GM12864 (cell line): ENCODE measurements at places on chromosomes 1 and 21.

DNA sequence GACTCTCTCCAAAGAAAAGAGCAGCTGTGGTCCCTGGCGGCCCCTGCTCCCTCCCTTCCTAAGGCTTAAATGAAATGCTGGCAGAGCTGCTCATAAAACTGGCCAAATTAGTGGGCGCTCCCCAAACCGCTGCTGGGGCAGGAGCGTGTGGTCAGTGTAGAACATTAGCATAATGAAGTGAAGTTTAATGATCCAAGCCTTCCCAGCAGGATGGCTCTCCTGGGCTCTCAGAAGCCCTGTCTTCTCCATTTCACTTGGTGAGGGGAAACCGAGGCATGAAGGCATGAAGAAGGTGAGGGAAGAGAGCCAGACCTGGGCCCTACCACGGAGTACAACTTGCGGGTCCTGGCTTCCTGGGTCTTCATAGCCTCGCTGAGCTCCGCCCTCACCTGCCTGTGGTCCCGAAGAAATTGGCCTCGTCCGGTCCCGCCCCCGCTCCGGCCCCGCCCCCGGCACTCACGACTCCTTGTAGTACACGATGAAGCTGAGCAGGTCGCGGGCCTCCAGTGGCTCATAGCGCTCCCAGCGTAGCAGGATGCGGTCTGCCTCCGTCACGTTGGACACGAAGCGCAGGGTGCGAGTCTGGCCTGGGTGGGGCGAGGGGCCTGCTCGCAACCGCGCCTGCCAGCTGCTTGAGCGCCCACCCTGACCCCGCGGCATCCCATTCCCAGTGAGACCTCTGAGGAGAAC lies 10.3 kb downstream of the INSRR start:
- DNase-seq, result no peak

DNA sequence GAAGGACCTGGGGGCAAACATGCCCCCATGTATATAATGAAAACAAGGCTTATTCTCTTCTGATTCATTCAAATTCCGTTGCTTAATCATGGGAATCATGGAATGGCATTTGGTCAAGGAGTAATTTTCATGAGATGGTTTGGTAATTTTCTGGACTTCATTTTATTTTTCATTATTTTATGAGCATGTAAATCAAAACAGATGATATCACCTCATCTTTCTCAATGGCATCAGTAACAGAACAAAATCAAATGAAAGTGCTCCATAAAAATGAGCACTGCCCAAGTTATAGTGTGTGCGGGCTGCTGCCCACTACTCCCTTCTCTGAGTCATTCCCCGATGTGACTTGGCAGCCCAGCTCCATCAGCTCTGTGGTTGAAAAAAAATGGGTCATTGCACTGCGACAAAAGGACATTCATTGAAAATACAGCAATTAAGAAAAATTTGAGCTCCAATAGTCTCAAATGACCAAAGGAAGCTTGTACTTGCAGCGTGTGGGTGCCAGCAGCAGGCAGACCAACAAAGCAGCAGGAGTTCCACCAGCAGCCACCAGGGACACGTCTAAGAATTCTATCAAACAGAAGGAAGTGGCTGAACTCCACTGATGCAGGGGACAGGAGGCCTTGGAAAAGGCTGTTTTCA lies 84.3 kb upstream of the VAV3 start:
- no peak for DNase-seq

GRCh38 chr1:116326486-116326885 lies 46.6 kb upstream of the ATP1A1 start:
- no peak for DNase-seq

DNA sequence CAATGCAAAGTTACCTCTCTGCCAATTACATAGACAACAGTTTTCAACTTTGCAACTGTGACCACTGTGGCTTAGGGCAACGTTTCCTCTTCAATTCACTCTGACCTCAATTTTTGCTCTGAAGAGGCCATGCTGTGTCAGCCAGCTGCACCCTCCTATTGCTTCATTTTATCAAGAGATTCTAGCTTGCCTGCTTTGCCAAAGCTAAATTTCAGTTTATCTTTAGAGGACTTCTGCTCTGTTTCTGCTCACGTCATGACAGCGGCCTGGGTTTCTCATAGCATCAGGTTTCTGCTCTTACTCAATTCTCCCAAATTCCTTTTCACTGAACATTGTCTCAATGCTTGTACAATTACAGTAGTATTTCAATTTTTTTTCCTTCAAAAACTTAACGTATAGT lies 154.6 kb downstream of the PLA2G4A start:
- no peak for DNase-seq

DNA sequence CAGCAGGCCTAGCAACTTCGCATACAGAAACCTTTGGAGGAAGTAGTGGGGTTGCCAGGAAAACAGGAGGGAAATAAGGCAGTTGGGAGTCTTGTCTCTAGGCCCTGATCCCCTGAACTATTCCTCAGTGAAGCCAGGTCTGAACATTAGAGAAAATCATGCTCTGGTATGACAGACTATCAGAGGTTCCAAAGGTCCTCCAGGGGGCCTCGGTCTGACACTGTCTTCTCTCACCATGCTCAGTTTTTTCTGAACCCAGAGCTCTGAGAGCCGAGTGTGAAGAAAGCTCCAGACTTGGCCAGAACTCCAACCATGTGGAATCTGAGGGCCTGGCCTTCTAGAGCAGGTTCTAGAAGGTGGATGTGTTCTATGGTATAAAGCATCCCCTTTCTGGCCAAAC lies 4.0 kb downstream of the TOMM40L start:
- no peak for DNase-seq

- no peak for DNase-seq
Observed at GRCh38 chr1:162349635-162350330, 26.9 kb downstream of the SPATA46 start.

GRCh38 chr1:211371406-211372105 lies 44.9 kb downstream of the TRAF5 start:
- DNase-seq, result no peak

DNA sequence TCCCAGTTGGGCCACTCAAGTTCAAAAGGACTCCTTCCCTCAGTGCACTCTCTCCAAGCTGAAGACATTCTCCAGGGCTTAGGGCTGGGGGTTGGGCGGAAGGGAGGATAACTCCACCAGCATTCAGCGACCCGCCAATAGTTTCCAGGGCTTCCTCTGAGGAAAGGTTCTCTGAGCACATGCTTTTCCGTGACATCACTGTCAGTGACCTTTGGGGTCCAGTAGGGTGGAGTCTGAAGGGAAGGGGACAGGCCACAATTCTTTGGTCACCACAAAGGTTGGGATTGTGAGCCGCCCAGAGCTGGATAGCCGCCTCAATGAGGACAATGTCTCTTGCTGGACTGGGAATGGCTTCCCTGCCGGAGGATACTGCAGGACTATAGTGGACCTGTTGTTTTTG lies 22.8 kb upstream of the RXRG start:
- no peak for DNase-seq

GRCh38 chr1:210827481-210827880 lies 306.5 kb downstream of the KCNH1 start:
- DNase-seq, result no peak

DNA sequence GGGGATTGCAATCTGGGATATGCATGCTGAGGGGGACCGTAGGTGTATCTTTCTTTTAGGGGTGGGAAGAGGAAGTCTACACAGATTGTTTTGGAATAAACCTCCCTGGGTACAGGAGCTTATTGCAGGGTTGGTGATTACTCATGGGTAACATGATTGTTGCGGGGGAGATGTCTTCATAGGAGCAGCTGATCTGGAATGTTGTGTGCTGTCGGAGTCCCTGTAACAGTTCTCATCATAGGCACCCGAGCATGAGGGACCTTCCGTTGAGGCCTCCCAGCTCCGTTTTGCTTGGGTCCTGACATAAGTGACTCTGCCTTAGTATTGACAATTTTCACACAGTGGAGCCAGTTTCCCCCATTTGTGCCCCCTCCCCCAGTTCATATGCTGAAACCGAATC lies 4.2 kb upstream of the PRXL2B start:
- DNase-seq, result no peak

GRCh38 chr1:183859119-183859518 lies 54.2 kb downstream of the RGL1 start:
- no peak for DNase-seq

- DNase-seq, result no peak
Observed at GRCh38 chr1:67721650-67722291, 36.8 kb downstream of the GADD45A start.

GRCh38 chr21:35933466-35933865 lies 126.9 kb downstream of the SETD4 start:
- no peak for DNase-seq

DNA sequence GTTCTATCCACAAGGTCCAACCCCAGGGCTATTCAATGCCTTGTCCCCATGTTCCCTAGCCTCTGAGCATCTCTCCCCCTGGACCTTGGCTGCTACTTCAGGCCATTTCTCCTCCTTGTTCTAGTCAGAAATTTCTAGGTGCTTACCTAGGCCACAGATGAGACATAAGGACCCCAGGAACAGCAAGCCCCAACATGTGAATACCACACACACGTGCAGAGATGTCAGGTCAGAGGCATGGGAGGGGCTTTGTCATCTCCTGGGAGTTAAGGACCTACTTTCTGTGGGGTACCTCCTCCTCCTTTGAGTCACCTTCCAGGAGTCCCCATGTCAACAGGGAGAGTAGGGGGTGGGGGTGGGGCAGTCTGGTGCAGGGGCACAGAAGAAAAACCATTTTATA lies 7.1 kb upstream of the RGS16 start:
- DNase-seq, result no peak

DNA sequence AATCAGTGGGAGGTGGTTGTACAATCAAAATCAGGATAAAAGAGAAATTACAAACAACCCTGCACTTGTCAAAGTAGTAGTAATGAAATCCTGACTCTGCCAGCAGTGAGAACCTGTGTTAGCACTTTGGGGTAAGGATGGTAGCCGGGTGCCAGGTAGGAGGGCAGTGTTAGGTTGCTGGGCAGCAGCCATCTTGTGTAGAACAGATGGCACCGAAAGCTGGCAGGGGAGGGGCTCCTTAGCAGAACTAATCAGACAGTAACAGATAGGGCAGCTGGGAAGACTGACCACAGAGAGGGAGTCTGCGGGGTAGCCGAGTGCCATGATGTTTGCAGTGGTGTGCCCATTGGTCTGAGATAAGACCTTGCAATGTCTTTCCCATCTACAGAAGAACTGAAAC lies 137.3 kb downstream of the SDCCAG8 start:
- DNase-seq, result no peak

- DNase-seq, result no peak
Observed at GRCh38 chr21:36852864-36853263, 113.6 kb downstream of the HLCS start.

- no peak for DNase-seq
Observed at GRCh38 chr1:207124389-207124788, 20.4 kb downstream of the C4BPA start.

DNA sequence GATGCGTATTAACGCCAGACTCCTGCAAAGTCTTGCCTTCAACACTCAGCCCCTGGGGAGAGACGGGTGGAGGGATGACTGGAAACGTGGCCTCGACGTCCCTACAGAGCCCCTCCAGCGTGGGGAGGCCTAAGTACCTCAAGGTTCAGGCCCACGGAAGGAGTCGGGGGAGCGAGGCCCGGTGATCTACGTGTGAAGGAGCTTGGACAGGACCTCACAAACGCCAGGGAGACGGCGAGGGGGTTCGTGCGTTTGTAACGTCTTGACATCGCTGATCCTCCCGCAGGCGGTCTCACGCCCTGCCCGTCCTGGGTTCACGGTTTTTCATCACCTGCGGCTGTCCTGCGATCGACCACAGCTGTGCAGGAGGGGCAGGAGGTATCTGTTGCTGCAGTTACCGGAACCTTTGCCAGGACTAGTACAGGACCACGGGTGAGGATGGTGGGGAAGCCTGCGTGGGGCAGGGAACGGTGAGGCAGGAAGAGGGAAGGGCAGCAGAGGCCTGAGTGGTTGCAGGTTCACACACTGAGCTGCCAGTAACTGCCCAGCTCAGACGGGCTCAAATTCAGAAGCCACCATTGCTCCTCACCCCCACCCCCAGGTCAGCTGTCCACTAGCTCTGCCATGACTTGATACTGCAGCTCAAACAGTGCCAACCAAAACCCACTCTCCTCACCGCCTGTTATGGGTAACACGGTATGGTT lies 889 bp upstream of the CCNL2 start:
- no peak for DNase-seq

DNA sequence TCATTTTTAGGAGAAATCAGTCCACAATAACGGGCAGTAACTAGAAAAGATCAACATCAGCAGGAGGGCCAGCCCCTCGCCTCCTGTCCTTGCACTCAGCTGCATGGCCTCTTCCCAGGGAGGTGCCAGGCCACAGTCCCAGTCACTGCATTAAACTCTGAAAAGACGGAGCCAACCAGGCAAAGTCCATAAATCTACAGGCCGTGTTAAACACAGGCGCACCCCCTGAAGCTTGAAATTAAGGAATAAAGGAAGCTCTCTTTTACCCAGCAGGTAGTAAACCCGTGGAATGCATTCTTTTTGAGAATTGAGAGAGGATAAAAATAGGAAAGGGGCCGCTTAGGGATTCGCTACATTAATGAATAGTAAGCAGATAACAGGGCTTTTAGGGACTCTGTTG lies 18.4 kb downstream of the H6PD start:
- DNase-seq, result no peak

- no peak for DNase-seq
Observed at GRCh38 chr1:1406101-1406820, 832 bp downstream of the MRPL20 start.

DNA sequence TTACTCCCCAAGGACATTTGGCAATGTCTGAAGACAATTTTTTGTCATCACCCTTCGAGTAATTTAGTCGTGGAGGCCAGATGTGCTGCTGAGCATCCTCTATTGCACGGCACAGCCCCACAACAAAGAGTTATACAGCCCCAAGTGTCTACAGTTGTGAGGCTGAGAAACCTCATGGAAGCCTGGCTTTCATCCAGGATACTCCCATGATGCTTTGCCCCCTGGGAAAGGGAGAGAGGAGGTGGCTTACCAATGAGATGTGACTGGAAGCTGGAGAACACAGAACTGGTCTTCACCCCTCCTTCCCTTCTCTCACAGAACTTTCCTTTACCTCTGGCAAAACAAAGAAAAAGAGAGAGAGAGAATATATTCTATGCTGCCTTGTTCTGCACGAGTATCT lies 150.9 kb upstream of the VAMP3 start:
- no peak for DNase-seq

GRCh38 chr1:167465018-167465417 lies 53.3 kb downstream of the CD247 start:
- DNase-seq, result no peak
